NCI-H1417 treated with DMSO at 0.1 percent for 48 hours (cell line): ENCODE measurements at places on chromosomes 5 and 9.

DNA sequence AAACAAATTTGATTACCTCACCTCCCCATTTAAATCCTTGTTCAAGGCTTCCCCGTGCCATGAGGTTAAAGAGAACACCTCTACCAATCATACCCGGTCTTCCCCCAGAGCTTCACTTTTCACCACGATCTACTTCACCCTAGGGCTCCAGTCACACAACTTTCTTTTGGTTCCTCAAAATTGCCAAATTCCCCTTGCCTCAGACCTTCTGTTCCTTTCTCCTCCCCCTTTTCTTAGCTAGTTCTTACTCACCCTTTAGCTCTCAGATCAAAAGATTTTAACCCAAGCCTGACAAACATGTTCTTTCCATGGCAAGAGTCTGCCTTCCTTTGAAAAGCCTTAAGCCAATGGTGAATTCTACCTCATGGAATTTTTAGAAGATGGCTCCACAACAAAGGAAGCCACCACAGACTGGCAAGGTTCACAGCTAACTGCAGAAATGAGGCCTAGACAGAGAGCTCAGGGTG lies 56.7 kb downstream of the MAPKAP1 start:
- DNase-seq = no peak

DNA sequence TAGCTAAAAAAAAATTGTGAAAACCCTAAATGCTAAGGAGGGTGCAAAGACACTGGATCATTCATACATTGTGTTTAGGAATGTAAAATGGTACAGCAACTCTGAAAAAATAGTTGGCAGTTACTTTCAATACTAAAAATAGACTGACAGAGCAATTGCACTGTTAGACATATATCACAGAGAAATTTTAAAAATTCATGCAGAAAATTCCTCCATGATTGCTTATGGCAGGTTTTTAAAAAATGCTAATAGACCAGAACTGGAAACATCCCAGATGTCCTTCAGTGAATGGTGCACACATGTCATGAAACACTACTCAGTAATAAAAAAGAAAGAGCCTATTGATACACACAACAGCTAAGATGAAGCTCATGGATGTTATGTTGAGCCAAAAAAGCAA lies 349.8 kb upstream of the DAB2 start:
- no peak for DNase-seq

- DNase-seq = no peak
Observed at GRCh38 chr9:20477940-20478620, 144.2 kb downstream of the MLLT3 start.

DNA sequence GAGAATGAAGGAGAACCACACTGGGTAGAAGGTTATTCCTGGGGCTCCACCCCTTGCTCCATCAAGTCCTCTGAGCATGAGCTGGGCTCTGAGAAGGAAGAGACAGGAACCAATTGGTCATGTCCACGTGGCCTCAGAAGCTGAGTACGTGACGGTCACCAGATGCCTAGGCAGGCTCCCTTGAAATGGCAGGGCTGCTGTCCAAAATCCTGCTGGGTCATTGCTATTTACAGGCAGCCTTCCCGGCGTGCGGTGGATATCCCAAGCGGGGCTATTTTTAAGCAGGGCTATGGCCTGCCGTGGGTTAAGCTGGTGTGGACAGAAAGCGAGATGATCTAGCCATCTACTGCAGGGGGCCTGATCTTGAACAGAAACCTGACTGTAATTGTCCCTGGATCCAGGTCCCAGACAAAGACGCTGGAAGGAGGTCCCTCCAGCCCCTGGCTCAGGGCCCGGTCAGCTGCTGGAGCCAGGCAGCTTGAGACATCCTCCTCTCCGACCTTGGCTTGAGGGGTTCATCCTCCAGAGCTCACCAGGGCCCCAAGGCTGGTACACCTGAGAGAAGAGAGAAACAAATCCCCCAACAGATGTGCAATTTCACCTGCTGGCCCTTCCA lies 550 bp upstream of the CKMT2 start:
- DNase-seq = no peak

- no peak for DNase-seq
Observed at GRCh38 chr5:170450061-170450669, 53.7 kb upstream of the KCNIP1 start.

DNA sequence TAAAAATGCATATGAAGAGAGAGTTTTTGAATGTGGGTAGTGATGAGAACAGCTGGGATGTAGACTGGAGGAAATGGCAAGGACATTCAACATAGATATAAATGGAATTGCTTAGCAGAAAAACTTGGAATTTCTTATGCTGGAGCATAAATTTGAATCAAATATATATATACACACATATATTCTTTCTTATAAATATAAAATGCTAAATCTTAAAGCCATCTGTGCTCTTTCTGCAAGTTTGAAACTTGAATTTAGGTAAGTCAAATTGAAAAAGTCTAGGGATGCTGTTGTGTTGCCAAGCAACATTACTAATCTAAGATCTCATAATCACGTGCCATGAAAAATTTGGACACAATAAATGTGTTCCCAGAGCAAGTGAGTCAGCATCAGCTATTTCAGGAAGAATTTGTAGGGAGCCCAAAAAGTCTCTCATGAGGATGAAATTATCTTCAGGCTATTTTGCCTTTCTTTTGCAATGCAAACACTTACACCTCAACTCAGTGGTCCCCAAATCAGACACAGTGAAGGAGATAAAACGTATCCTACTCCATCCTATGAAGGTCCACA lies 58.4 kb upstream of the ALDH1A1 start:
- DNase-seq = no peak

- no peak for DNase-seq
Observed at GRCh38 chr9:112061152-112061740, 113.9 kb downstream of the SUSD1 start.

DNA sequence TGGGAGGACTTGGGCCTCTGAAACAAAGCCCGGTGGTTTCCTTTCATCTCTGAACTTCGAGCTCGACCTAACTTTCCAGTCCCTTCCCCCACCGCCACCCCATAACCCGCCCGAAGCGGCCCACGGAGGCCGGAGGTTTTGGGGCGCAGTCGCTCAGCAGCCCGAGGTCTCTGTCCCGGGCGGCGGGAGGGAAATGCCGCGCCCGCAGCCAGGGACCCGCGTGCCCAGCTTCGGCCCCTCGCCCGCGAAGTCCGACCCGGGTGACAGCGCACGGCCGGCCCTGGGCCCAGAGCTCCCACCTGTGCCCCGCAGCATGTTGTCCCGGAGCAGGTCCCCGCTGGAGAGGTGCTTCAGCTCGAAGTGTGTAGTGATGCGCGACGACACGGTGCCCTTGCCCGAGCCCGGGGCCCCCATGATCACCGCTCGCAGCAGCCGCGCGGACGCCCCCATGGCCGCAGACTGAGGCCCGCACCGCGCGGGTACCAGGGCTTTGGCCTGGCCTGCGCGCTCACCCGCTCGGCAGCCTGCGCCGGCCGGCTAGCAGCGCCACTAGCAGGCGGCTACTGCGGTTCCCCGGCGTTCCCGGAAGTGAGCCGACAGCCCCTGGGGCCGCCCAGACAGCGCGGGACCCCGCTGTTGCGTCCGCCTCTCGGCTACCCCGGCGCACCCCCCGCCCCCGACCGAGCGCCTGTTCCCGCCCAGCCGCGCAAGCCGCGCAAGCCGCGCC lies at the start of gene AK3:
Gene AK3 (minus strand): TSS at position 565 of the 727 bp plus-strand sequence. CDS start 115 bp downstream, at position 450.
- no peak for DNase-seq

GRCh38 chr5:59275510-59276324 lies 617.8 kb downstream of the PDE4D start:
- DNase-seq = no peak

DNA sequence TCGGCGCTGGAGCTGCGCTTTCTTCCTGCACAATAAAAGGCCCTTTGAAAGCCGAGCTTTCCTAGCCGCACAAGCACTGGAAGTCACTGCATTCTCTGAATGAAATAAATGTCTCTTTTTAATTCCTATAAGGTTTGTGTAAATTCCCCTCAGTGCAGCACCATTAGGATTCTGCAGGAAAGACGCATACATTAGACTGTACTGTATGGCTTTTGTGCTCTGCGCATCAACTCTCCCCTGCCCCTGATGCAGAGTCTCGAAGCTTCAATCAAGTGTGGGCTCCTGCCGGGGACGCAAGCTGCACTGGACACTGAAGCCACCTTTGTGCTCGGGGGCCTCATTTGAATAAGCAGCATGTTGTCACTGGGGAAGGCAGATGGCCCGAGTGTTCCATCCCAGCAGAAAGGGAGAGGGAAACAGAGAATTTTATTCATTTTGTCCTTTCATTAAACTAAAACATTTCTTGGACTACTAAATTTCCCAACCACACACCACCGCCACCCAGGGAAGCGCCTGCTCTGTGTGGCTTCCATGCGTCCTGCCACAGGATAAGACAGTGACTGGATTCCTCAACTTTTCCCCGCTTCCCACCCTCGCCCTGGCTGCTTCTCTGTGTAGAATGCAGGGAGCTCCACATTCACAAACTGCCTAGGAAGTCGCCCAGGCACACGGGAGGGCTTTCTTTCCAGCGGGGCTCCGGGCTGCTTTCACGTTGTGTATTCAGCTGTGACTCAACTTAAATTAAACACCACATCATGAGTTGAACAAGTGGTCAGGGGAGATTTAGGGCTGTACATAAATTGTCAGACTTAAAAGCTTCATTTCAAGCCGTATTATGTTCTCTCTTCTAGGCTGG lies 635.4 kb downstream of the IRX1 start:
- no peak for DNase-seq

DNA sequence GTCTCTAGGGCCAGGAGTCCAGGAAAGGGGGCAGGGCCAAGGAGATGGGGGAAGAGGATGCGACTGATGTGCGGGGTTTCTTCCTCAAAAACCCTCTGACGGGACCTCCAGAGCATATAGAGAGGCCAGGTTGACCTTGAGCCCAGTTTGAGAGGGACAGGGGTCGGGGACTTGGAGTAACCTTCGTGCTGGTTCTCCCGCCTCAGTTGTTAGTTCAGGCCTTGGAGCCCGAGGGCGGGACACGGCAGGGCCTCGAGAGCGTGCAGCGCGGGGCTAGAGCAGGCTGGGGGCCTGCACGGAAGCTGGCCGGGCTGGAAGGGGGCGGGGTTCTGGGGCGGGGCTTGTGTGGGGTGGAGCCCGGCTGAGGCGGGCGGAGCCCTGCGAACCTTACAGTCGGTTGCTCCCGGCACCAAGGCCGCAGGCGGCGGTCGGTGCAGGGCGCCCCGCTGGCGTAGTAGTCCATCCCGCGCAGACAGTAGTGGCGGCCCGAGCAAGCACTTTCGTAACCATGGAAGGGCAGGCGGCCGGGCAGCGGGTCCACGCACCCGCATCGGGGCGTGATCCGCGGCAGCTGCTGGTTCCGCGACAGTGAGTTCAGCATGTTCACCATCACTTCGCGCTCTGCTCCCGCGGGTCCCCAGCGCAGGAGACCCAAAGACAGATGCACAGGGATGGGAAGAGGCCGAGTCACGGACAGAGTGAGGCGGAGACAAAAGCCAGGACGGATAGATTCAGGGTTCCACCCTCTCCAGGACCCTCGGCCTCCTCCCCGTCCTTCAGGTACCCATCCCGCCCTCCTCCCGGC lies 4.0 kb upstream of the MYORG start:
- no peak for DNase-seq

DNA sequence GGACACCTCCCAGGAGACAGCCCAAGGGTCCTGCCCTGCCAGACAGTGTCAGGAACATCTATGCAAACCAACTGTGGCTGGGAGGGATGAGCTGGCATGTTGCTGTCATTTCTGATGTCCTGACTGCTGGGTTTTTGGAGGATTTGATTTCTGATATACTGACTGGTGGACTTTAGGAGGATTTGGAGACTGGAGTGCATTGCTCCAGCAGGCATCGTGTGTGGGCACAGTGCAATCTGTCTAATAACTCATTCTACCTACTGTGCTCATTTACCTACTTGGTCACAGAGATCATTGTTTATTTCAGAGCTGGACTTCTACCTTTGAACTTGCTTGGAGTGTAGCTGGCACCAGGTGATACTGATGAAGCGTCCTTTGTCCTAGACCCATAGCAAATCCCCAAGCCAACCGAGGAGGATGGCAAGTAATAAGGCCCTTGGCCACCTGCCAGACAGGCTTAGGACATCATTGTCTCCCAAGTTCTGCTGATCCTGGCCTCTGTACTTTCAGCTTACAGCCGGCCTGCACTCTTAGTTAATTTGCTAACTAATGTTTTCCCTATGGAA lies 124.3 kb upstream of the ICE1 start:
- no peak for DNase-seq

DNA sequence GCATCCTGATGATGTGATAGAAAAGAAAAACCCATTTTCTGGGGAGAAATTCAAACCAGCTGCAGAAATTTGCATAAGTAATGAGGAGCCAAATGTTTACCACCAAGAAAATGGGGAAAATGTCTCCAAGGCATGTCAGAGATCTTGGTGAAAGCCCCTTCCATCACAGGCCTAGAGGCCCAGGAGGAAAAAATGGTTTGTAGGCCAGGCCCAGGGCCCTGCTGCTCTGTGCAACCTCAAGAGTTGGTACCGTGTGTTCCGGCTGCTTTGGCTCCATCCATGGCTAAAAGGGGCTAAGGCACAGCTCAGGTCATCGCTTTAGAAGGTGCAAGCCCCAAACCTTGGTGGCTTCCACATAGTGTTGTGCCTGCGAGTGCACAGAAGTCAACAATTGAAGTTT lies 543.1 kb downstream of the ZNF608 start:
- DNase-seq = no peak

DNA sequence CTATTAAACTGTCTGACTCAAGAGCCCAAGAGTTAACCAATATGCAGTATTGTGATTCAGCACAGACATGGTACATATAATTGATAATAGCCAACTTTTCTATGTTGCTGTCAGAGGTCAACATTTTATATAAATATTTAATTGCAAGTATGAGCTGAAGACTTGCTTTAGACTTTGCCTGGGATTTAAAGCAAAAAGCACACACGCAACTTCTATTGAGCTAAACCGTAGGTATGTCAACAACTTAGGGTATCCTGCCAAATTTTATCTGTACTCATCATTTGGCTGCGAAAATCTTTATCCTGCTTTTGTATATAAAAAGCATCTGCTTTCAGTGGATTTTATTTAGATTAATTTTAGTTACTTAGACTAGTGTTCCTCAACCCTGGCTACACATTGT lies 27.4 kb downstream of the UHRF2 start:
- no peak for DNase-seq

DNA sequence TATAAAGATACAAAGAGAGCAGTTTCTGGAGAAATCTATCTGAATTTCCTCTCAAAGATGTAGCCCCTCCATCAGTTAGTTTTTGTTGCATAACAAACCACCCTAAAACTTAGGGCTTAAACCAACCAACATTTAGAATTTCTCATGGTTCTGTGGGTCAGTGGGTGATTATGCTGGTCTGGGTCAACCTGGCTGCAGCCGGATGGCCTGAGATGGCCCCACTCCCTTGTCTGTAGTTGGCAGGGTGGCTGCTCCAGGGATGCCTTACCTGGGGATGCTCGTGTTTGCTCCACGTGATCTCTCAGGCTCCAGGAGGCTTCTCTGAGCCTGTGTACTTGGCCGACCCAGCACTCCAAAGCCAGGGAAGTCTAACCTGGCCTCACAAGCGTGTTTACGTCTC lies 139.3 kb downstream of the MVB12B start:
- no peak for DNase-seq

- DNase-seq = peak; percentile 14
Observed at GRCh38 chr5:107672211-107673038, 1.7 kb upstream of the EFNA5 start.

GRCh38 chr5:81853030-81853357 lies 102.1 kb upstream of the SSBP2 start:
- DNase-seq = no peak
